ENCODE measurements at places on chromosomes 7 and 10.
A peak's percentile ranks its signal among the peaks of the same experiment; 100 is the strongest.

GRCh38 chr10:89373916-89374711 is 3.7 kb upstream of the IFIT1B start:
- ATAC-seq: no peak

DNA sequence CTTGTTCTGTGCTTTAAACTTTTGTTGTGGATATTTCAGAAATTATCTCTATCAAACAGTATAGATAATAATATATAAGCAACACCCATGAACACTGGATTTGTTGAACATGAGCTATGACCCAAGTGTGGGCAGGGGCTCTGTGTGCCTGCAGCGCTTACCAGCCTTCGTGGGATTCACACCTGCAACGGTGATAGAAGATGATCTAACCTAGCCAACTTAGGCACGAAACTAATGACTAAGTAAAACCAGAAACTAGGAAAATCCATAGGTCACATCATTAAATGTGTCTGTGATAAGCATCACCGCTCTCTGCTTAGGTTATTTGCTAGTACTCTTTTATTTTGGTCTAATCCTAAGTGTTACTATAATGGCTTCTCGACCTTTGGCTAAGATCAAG is 18.0 kb downstream of the SPAG6 start:
- peak; percentile 56 for ATAC-seq

DNA sequence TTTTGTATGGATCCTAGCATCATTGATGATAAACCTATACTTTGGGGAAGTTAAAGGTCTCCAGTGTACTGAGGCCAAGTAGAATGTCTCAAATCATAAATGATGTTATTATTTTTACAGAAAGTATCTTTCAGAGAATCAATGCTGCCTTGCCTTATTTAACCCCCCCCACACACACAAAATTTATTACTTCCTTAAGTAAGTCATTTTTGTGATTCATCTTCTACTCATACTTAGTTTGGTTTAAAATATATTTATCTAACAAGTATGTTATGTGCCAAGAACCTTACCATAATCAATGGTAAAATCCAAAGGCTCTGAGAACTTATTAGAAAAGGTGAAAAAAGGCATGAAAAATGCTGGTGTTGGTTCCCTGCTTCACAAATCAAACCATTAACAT is 18.8 kb upstream of the CLDN12 start:
- ATAC-seq: no peak

GRCh38 chr7:20784388-20785156 is 2.1 kb downstream of the SP8 start:
- no peak for ATAC-seq

- no peak for ATAC-seq
Observed at GRCh38 chr7:139232904-139233303, 1.9 kb downstream of the UBN2 start.

DNA sequence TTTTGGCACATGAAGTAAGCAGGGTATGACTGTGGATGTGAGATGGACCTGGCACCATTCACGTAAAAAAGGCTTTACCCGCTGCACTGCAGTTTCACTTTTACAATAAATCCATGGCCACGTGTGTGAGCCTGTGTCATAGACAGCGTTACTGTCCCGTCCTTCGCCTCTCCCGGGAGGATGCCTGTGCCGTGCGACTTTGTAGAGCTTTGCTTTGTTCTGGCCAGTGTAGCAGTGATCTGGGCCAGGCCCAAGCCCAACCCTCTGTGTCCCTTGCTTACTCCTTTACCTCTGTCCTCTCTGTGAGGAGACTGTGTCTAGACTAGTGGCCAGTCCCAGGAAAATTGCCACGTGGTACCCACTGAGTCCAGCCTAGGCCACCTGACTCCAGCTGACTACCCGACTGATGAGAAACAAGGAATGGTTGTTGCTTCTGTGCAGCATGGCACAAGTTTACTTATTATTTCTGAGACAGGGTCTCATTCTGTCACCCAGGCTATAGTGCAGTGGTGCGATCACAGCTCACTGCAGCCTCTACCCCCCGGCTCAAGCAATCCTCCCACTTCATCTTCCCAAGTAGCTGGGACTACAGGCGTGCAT is 48.1 kb downstream of the JAKMIP3 start:
- ATAC-seq: no peak

- no peak for ATAC-seq
Observed at GRCh38 chr7:150324373-150324961, 1.1 kb upstream of the ACTR3C start.

DNA sequence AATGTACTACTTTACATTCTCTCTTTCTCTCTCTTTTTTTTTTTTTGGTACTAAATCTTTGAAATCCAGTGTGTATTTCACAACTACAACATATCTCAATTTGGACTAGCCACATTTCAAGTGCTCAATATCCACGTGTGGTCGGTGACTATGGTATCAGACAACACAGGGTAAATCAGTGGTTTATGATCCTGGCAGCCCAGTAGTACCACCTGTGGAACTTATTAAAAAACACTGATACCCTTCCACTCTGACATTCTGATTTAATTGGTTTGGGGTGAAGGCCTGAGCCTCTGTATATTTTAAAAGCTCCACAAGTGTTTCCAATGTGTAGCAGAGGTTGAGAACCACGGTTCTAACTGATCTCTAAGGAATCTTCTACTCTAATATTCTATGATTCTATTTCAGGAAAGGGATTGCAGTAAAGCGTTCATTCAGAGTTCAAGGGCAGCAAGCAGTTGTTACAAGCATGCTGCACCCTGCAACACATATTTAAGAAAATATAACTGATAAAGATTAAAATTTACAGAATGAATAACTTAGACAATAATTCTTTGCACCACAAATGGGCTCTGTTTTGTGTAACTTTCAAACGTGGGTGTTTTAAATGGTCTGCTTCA is 5.1 kb downstream of the CREB5 start:
- ATAC-seq: no peak

- no peak for ATAC-seq
Observed at GRCh38 chr10:84089162-84089561, 50.1 kb upstream of the GHITM start.

DNA sequence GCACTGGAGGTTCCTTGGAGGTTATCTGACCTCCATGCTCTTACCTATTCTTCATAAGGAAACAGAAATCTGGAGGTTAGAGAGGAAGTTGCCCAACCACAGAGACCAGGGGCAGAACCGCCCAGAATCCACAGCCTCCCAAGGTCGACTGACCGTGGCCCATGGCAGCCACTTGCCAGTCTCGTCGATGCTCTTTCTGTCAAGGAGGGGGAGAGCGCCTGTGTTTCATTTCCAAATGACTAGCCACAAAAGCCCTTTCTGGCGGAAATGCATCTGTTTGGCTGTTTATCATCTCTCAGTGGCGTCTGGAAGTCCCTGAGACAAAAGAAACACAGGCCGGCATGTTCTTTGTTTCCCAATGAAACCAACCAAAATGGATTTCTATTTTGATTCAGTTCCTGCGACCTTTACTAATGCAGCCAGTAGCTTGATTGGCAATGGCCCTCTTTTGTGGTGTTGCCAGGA is 2.9 kb downstream of the RAMP3 start:
- ATAC-seq: peak; percentile 33

DNA sequence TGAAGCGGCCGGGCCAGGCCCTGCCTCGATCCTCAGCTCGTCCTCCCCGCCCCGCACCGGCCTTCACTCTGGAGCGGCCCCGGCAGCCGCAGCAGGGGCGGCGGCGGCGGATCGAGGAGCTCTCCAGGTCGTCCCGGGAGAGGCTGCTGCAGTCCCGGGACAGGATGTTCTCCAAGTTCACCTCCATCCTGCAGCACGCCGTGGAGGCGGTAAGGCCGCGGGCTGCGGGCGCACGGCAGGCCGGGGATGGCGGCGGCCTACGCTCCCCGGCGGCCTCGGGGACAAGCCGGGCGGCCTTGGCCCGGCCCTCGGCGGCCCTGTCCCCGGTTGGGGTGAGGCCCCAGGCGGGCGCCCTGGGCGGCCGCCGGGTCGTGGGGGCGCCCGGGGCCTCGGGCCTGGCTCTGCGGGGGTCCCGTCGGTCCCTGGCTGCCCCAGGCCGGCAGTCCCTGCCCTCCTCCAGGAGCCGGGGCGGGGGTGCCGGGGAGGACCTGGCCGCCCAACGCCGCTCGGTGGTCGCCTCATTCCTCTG is 399 bp downstream of the FHIP2A start:
- ATAC-seq: peak; percentile 51

DNA sequence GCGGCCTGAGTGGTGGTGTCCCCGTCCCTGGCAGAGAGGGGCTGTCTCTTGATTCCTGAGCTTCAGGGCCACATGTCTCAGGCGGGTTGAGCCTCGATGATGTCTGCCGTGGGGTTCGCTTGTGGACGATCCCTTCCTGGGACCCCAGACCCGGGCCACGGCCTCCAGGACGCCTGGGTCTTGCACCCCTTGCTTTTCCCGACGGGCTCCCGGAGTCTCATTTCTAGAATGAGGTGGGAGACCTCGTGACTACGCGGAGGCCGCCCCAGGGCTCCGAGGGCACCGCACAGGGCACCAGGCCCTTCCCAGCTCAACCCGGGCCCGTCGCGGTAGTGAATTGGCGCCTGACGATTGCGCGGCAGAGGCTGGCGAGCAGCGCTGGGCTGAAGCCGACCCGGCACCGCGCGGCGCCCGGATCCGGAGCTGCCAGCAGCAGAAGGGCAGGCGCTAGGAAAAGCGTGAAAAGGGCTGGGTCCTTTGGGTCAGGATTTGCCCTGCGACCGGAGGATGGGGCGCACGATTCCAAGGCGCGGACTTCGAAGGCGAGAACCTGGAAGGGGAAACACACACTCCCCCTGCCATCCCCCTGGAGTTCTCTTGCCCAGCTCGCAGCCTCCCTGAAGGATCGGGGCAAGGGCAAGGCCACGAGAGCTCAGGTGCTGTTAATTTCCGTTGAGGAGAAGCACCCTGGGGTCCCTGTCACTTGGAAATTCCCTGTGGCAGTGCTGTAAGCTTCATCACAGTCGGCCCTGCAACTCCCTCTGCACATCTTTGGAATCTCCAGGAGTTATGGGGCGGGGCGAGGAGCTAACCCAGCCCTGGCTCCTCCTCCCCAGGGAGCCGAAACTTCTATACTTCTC is 15.5 kb downstream of the TLX1 start:
- peak; percentile 25 for ATAC-seq

GRCh38 chr7:88666626-88667025 is 92.9 kb upstream of the ZNF804B start:
- no peak for ATAC-seq

DNA sequence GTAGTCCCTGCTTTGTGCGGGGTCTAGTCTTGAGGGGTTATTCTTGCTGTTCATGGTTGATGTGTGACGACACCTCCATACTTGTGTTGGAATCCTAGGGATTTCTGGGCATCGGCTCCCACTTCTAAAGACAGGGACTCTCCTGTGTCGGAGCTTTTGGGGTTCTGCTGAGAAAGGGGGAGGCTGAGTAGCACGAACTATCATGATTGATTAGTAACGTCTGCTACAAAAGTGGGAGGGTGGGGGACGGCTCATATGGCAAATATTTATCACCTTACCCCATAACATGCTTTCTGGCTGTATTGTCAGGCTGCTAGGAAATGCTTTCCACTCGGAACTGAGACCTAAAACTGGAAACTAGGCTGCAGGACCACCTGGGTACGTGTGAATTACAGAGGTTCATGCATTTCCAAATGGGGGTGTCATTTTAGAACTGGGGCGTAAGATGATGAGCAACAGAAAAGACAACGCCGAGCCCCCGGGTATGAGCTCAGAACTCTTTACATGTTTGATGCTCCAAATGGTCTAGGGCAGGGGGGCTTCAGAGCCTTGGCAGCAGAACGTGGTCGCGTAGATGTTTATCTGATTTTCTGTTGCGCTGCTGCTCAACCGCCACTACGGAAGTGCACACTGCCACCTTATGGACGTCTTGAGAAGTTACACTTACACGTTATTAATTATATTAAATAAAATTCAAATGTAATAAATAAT is 15.1 kb upstream of the NME8 start:
- no peak for ATAC-seq

DNA sequence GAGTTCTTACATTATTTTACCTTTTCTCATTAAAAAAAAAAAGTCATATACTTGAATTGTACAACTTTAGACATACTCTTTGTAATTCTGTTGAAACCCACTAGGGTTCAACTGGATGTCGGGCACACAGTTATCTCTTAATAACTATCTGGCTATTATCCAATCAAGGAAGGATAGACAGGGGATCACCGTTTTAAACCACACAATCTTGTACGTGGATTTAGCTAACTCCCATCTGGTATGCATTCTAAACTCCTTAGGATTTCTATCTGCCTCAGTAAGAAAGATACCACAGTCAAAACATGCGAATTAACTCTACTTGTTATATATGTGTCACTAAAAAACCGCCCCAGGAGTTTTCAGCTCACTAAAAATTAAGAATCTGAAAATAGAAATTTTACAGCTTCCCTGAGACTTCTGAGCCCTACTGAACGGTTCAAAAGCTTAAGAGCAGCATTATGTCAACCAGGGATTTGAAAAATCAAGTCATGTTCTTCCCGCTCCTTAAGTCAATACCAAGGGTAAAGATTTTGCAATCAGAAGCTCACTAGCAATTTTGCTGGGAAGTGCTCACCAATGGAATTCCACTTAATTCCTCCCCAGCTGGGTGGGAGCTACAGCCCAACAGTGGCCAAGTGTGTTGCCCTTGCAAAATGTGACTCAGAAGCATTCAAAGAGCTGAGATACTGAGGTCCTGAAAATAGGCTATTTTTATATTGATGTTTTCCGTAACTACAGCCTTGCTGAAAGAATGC is 267.0 kb downstream of the FRMD4A start:
- no peak for ATAC-seq

GRCh38 chr7:139650429-139651100 is 127.1 kb downstream of the CLEC2L start:
- no peak for ATAC-seq

DNA sequence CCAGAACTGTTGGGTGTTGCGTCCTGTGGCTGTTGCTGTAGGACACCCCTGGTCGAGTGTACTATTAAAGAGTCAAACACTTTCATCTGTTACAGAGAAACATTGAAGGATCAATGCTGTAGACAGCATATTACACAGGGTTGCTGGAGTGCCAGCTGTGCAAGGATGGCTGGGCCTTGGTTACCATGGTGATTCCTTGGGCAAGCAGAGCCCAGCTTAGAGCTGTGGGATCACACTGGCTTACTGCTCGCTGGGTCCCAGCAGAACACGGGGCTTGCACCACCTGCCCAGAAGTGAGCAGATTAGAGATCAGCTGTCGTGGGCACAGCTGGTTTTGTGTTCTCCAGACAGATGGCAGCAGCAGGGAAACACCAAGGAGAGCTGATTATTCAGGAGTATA is 76.0 kb downstream of the GPR141 start:
- ATAC-seq: no peak

- no peak for ATAC-seq
Observed at GRCh38 chr10:64350665-64351064, 829.5 kb downstream of the REEP3 start.

GRCh38 chr10:104640339-104641186 is 527 bp upstream of the SORCS3 start:
- ATAC-seq: no peak

GRCh38 chr10:101289541-101289940 is 60.3 kb upstream of the LBX1 start:
- no peak for ATAC-seq

Measured in activated T-helper 17 cell treated with anti-CD3 and anti-CD28 coated beads, Interleukin-2, amount 50 U/mL, for 72 hours (primary cell).